Activated CD4-positive, alpha-beta T cell treated with anti-CD3 and anti-CD28 coated beads, Interleukin-2, amount 50 U/mL, for 16 hours (primary cell): ENCODE measurements at places on chromosomes 3 and 15.

- DNase-seq = no peak
These were observed 748.1 kb downstream of the NR2F2 start for GRCh38 chr15:97078591-97078990.

DNA sequence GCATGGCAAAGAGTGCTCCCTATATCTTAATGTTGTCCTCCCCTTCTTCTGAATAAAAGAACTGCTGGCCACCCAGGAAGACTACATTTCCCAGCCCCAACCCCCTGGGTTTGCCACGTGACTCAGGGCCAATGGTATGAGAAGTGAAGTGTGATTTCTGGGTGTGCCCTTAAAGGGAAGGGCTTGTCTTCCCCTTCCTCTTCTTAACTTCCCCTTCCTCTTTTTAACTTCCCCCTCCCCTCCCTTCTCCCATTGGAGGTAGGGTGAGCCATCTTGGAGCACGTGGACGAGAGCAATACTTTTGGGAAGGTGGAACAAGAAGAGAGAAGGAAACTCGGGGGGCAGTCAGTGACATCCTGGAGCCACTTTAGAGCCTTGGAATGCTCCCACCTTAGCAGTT is 6.8 kb upstream of the KBTBD12 start:
- no peak for DNase-seq

- DNase-seq = no peak
These were observed 5.3 kb downstream of the ABHD2 start for GRCh38 chr15:89093509-89093908.

GRCh38 chr3:127458696-127459604 is 131.6 kb downstream of the TPRA1 start:
- DNase-seq = no peak

DNA sequence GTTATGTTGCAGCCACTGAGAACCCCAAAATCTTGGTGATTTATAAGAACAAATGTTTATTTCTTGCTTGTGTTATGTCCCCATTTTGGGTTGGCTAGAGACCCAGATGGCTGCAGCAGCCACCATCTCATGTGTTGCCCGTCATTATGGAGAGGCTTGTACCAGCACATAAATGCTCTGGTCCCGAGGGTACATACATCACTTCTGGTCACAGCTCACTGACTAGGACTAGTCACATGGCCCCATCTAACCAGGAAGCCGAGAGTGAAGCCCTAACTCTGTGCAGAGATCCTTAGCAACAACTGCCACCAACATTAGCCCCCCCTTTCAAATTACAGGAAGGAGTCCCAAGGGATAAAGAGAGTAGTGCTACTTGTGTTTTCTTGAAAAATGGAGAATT is 25.5 kb upstream of the HACD2 start:
- no peak for DNase-seq

DNA sequence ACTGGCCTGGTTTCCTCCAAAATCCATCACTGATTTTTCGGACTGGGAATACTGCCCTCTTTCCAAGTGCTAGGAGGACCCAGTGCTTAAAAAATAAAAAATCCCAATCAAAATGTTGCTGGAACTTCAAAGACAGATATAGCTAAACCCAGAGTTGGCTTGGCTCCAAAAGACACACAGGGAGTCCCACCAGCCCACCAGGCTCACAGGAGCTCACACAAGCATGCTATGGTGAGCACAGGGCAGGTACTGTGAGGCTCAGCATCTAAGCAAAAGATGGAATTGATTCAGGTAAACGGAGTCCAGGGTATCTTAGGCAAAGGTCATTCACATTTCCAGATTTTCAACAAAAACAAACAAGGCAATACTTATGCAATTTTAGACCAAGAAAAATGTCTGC is 3.7 kb downstream of the TRANK1 start:
- DNase-seq = no peak

- DNase-seq = no peak
These were observed 156.4 kb downstream of the NTRK3 start for GRCh38 chr15:88100181-88100580.

- DNase-seq = no peak
These were observed 24.4 kb downstream of the SEC61A1 start for GRCh38 chr3:128076483-128077201.

DNA sequence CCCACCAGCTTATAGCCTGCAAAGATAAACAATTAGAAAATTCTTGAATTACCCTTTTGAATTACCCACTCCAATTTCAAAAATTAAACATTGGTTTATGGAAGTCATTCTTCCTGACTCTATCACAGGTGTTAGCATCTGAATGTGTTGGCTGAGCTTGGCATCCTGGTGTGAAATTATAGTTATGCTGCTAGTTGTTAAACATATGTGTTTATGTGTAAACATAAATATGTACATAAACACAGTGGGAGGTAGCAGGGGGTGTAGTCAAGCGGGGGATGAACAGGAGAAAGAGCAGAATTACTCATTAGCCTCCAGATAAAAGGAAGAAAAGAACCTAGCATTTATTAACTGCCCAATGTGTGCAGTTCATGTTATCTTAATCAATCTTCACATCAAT is 530.2 kb downstream of the MCTP2 start:
- no peak for DNase-seq

DNA sequence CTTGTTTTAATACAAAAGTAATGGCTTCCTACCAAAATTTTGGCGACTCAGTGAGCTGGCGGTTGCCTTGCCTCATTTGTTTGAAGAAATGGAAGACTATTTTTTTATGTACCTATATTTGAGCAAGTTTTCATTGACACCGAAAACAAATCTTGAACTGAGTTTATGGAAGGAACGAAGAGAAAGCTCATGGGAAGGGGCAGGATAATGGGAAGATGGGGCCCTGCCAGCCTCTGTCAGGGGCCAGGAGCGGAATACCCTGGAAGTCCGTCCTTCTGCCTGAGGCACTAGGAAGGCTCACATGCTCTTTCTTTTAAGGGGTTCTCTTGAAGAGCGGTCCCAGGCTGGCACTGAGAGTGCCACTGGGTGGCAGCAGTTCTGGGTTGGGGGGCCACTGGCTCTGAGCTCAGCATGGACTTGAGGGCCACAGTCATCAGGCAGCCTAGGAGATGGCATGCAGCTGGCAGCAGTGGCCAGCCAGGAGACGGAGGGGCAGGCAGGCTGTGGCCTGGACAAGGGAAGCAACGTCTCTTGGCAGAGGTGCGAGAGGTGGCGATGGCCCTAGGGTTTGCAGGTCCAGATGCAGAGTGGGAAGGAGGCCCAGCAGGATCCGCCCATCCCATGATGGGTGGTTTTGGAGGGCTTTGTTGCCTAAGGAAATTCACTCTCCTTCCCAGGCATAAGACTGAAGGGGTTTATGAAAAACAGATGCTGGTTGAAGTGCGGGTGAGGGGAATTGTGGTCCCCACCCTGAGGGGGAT is 41.6 kb downstream of the ISG20 start:
- DNase-seq = no peak

DNA sequence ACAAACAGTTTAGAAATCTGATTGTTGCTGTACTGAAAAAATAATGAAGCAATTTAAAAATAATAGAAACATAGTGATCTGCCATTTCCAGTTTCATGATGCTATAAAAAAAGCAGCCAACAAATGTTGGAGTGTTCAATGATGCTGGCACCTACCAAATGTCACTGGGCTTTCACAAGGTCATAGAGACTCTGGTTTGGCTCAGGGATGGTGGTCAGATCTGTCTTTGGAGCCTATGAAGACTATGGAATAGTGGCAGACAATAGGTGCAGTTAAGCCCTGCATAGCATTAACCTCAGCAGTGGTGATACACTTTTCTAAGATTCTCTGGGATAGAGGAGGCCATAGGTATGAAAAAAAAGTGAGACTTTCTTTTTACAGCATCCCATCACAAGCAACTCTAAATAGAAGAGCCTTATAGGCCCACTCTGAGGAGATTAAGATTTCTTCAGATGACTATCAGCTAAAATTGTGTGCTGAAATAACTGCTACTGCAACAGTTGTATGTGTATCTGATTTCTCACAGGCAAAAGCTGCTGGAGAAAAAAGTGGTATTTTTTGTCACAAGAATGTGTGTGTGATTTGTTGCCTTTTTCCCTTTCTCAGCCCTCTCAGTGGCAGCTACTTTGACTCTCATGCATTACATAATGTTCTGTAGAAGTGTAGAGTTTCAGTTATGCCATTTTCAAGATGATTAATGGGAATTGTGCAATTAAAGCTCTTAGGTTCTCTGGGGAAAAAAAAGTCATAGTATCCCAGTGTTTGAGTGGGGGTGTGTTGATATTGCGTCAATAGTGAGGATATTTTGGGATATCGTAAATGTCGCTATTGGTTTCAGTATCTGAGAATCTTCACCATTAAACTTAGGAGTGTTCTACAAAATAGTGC is 137.4 kb downstream of the MBNL1 start:
- DNase-seq = no peak

DNA sequence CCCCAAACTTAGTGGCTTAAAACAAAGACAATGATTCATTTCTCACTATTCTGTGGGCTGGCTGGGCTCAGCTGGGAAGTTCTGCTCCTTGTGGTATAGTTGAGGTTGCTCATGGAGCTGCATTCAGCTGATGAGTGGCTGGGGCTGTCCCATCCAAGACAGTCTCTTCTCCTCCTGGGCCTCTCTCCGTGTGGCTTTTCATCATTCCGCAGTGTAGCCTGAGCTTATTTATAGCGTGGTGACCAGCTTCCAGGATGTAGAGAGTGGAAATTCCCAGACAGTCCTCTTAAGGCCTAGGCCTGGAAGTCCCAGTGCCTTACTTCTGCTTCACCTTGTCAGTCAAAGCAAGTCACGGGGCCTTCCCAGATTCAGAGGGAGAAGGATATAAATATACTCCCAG is 136.7 kb upstream of the DAZL start:
- no peak for DNase-seq

DNA sequence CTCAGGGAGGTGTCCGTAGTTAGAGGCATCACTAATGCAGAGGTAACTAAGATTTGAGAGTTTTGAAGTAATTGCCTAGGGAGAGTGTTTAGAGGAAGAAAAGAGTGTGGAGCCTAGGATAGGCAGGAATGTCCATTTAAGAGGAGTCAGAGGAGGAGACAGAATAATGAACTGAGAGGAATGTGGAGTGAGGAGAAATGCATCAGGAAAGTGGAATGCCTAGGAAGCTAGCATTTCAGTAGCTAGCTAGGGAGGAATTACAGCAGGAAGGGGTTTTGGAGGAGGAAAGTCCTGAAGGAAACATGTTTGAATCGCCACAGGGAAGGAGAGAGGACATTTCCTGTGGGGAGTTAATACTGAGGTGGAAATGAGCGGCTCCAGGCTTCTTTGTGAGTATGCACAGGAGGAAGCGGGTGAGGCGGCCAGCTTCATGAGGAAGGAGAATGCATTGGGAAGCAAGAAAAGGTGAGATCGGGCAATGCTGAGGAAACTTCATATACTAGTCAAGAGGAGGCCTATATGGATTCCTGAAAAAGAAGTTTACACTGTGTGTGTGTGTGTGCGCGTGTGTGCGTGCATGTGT is 154.3 kb downstream of the TMEM108 start:
- no peak for DNase-seq

DNA sequence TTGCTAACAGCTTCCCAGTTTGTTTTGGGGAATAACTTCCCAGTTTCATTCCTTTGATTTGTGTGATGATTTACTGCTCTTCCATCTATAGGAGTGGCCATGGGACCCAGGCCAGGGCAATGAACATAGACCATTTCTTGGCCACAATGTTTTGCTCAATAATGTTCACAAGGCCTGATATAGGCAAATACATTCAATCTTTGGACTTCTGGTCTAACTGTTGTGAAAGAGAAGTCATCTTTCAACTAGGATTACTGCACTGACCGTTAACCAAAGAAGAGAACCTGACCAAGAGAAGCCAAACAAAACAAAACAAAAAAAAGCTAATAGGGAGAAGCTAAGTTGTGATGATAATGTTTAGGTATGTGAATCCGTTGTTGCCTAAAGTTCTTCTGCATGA is 221.8 kb upstream of the SUCLG2 start:
- no peak for DNase-seq

DNA sequence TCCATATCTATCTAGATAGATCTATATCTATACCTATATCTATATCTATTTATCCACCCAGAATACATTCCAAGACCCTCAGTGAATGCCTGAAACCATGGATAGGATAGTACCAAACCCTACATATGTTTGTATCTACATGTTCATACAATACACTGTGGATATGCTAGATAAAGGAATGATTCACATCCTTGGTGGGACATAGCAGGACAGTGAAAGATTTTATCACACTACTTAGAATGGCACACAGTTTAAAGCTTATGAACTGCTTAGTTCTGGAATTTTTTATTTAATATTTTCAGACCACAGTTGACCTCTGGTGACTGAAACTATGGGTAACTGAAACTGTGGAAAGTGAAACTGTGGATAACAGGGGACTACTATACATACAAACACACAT is 198.8 kb upstream of the TTC14 start:
- no peak for DNase-seq

DNA sequence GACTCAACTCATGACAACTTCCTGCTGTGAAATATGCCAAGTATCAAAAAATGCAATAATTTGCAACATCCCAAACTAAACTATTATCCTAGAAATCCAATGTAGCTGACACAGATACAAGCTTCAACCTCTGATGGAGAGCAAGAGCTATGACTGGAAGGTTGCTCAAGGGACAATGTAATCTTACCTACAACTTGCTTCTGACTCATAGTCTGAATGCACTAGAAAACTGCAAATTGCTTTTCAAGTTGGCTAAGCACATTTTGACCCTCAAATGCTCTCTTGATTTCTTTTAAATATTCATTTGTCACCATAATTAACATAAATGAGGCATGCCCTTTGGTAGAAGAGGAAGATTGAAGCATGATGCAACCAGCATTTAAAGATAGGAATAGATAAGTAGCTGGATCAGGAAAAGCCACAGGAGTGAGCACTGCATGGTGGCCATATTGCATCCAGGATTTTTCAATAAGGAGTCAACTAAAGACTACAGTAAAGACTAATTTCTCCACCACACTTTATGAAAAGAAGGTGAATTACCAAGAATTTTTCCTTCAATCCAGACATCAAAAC is 630.8 kb upstream of the GBE1 start:
- no peak for DNase-seq

- DNase-seq = peak; percentile 73
These were observed 109.3 kb downstream of the SHQ1 start for GRCh38 chr3:72738752-72739530.

GRCh38 chr15:74332011-74332410 is 35.4 kb downstream of the CYP11A1 start:
- no peak for DNase-seq

DNA sequence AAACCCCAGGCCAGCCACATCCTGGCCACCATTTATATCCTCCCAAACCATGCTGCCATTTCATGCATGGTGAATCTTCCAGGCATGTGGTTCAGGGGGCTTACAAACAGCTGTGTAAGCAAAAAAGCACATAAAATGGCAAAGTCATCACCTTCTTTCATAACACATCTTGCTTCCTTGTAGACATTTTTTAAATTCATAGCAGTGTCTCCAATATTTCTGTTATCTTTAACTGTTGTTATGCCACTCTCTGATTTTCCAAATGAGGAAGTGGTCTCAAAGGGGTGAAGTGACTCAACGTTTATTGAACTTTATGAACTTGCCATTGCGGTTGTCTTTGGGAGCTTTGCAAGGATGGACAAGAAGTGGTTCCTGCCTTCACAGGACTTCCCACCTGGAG is 264.4 kb downstream of the MEX3B start:
- no peak for DNase-seq

DNA sequence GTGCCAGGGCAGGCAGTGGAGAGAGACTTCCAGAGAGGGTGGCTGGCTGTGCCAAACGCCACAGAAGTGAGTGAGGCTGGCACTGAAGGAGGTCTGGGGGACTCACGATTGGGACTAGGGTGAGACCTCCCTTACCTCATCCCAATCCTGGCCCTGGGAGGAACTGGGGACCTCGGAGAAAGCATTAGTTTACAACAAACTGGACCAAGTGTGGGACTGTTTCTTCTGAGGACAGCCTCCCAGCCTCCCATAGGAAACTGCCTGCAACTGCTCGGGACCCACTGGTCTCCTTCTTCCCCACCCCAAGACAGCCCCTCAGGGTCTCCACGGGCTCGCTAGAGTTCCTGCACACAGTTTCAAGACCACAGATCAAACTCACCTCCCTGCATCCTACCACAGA is 45.4 kb downstream of the ST6GAL1 start:
- DNase-seq = no peak
